Pulmonary artery endothelial cell (primary cell): ENCODE measurements at places on chromosomes 12 and 14. TPM values are rescaled to one million over a fixed set of nuclear protein-coding genes. Genes with fewer than 3 reads are reported as not detected.

- DNase-seq = no peak
Measured at GRCh38 chr12:28618171-28618570, 427.9 kb downstream of the CCDC91 start.

The SLC10A1 gene
- total RNA-seq = not detected in 2 replicates

- DNase-seq = no peak
Measured at GRCh38 chr12:122006186-122006926, 15.3 kb upstream of the BCL7A start.

DNA sequence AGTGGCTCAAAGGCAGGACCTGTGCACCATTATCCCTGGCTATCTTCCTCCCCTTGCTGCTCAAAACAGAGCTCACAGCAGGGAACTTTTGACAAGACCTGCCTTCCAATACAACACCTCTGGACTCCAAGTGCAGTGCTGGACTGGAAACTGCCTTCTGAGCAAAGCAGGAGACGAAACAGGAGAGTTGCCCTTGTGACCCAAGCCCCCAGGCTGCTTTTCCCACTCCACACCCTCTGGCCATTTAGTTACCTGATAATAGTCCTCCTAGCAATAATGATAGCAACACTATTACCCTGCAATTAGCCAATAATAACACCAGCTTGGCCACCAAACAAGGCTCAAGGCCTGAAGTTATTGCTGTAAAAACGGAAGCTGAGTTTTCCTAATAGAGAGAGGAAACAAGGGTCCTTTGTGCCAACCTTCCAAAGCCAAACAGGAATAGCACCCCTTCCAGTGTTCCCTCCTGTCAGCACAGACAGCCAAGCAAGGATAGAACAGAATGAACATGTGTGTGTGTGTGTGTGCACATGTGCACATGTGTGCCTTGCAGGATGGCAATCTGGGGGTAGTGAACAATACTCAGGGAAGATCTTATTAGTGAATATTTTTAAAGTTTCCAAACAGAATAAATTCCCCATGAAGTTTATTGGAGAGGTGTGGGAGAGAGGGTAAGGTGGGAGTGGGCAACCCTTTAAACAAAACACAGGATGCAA, 9.2 kb upstream of the KRT73 start:
- no peak for DNase-seq

DNA sequence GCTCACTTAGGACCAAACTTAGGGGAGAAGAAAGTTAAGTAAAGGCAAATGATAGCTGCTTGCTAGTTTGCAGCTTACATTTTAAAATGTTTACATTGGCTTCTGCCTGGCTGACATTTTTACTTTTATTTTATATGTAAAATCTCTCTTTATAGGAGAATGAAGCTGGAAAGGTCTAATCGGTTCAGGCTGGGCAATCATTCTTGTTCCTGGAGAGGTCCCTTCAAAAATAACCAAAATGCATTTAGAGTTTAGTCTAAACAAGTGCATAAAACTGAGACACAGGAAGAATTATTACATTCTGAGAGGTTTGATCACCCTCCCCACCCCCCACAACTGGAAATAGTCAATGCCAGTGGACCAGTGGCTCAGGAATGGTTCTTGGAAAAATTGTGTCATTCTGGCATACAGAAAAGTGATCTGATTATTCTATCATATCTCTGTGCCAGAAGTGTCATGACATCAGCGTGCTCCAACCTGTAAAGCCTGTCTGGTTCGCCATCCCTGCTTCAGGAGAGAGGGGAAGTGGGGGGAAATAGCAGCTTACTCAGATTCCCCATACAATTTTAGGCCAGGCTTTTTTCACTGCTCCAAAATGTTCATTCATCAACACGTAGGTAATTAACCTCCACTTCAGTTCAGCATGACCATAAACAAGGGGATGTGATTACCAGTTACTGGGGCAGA, 4.2 kb downstream of the PRICKLE1 start:
- no peak for DNase-seq

DNA sequence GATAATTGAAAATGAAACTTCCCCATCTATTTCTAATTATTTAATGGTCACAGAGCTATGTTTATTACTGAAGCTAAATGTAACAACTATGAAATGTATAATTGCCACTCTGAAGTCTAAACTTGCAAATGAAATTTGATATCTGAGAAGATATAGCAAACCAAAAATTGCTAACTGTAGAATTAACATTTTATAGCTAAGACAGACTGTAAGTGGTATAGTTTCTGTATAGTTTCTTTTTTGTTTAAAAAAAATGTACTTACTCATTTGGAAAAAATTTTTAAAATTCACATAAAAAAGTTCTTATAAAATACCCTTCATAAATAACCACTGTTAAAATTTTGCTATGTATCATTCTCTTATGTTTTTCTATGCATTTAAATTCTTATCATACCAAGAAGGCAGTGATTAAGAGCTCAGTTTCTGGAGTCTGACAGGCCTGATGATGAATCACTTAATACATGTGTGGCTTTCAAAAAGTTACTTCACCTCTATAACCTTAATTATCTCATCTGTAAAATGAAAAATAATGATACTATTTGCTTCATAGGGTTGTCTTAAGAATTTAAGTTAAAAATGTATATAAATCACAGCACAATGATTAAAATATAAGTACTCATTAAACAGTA, 214.7 kb upstream of the GARIN2 start:
- DNase-seq = no peak
